Central memory CD8-positive, alpha-beta T cell (primary cell): ENCODE measurements at places on chromosomes 4 and X.
A peak's percentile ranks its signal among the peaks of the same experiment; 100 is the strongest.

DNA sequence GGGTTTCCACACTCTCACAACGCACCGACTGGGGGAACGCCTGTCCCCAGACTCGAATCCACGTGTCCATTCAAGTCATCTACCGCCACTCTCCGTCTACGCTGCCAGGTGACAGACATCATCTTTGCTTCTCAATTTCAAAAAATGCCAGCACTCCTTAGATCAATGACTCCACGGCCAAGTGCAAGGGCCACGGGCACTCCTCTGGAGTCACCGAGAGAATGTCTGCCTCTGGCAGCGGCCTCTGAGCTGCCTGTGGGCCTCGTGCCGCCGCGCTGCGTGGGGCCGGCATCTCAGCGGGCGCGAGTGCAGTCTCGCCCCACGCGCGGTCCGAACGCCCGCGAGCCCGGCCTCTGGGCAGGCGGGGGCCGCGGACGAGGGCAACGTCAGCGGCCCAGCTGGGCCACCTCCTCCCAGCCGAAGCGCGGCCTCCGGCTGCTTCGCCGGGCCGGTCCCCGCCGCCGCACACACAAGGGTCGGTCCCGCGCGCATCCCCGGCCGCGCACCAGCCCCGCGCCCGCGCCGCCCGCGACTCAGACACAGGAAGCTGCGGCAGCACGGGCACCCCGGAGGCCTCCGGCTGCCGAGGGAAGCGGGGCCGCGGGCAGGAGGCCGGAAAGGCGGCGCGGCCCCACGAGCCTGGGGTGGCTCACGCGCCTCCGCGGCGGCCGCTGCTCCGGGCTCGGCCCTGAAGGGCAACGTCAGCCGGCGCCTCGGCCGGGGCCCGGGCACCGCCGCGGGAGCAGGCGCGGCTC is 450 bp downstream of the ACSL1 start:
- peak; percentile 32 for DNase-seq

GRCh38 chrX:16578218-16578617 is 71.7 kb upstream of the S100G start:
- DNase-seq = no peak

DNA sequence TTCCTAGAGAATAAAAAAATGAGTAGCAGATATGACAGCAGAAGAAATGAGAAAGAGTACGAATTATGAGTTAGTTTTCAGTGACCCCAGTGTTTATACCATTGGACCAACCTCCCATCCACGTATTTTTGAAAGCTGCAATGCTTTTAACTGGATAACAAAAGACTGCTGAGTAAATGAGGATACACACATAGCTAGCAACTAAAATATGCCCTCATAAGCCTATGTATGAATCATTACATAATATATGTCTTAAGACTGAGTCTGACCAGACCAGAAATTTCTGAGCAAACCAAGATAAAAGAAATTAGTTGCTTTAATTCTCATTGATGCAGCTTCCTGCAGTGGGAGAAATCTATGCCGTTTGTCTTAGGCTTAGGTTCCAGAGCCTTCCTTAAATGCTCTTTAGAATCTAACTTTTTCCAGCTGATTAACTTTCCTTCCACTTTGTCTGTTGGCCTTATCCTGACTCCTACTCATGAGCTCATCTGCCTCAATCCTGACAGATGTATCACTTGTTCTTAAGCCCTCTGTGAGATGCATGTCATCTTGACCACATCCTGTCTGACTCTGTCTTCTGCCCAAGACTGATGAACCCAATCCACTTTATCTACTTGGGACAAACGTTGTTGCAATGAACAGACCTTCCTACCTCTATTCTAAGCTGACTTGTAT is 301.4 kb upstream of the AADAT start:
- no peak for DNase-seq

- no peak for DNase-seq
These were observed 31.6 kb downstream of the SYNPO2 start for GRCh38 chr4:118920247-118920646.

GRCh38 chr4:89024051-89024675 is 32.8 kb downstream of the FAM13A start:
- DNase-seq = no peak

DNA sequence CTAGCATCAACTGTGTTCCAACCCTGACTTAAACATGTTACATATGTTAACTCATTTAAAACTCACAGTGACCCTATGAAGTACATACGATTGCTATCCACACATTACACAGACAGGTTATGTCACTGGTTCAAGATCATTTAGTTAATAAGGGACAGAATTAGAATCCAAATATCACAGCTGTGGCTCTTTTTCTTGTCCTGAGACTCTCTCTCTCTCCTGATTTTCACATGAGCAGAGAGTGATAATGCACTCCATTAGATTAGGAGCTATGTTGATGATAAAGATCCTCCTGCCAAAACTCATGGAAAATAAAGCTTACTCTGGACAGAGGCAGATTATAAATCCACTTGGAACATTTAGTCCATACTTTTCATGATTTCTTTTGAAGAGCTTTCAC is 408.3 kb downstream of the PPARGC1A start:
- no peak for DNase-seq

GRCh38 chrX:9845578-9845952 is 59.3 kb downstream of the SHROOM2 start:
- DNase-seq = no peak

- no peak for DNase-seq
These were observed 158.0 kb downstream of the GRID2 start for GRCh38 chr4:92461732-92462131.

DNA sequence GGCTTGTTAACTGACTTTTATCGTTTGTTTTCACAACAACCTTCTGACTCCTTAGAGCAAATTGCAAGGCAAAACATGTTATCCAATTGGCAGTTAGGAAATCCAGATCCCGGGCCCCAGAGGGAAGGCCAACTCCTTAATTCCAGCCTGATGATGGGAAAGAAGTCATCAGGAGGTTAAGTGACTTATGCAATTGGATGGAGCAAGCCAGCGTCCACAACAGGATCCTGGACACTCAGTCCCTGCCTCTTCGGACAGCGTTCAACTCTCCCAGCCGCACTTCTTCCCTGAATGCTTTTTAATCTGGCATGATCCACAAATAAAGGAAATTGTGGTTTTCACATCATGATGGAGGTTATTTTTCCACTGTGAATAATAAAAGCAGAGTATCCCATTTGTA is 310.1 kb downstream of the RAB28 start:
- no peak for DNase-seq

DNA sequence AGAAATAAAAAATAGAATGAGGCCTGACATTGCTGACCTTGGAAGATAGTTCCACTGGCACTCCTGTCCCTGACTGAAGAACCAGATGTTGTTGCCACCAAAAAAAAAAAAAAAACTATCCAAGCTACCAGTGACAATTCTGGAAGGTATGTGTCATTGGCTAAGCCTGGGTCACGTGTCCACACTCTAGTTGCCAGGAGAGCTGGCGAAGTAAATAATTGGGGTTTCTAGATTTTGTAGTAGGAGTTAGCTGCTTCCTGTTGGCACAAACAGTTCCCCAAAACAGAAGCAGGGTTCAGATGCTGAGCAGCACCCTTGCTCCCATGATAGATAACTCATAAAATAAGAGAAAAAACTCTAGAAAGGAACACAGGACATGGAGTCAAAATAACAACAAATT is 20.5 kb downstream of the MND1 start:
- no peak for DNase-seq

DNA sequence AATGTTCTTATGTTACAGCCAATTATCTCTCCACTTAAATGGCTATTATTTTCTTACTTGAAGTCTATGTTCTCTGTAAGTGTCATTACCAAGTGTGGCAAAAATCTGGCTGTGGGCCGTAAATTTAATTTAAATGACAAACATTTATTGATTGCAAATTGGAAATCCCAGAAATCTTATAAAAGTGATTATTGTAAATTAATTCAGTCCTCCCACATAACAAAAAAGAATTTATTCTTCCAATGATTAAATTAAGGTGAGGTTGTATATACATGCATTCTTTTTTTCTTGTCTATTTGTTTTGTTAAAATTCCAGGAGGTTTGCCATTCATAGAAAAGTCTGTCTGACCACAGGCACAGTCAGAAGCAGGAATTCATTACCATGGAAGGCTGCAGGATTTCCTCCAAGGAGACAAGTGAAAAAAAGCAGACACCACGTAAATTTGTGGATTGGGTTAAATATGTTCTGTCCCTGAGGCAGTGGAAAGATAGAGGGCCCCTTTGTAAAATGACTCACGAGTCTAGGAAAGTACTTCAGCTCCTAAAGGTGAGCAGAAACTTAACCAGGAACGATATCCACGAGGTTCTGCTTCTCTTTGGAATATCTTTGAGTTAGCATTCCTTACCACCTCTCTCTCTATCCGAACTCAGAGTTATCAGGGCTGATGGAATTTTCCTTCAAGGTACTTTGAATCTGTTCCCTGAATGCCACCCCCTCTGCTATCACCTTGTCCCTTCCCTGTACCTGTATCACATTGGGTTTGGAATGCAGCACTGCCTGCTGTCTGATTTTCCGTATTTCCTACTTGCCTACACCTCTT is 10.7 kb downstream of the PPARGC1A start:
- DNase-seq = no peak

- no peak for DNase-seq
These were observed 93.6 kb downstream of the PPP2R2C start for GRCh38 chr4:6378493-6379445.

DNA sequence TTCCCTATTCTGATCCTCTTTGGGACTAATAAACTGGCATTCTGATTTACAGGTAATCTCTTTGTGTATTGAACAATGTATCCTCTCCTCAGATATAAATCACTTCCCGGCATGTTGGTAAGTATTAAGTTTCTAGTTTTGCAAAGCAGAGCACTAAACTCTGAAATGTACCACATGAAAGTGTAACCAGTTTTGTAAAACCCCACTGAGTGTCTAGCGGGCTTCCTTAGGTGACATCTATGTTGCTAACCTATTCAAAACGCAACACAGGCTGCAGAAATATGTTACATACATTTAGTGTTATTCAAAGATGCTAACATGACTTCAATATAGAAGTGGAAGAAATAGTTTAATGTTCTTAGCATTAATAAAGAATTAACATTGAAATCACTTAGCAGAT is 25.2 kb downstream of the DNAJB14 start:
- no peak for DNase-seq

GRCh38 chr4:71732706-71733105 is 51.2 kb downstream of the GC start:
- no peak for DNase-seq
